ENCODE measurements at places on chromosomes 12 and 14.

GRCh38 chr12:90024262-90024661 is 315.6 kb upstream of the ATP2B1 start:
- DNase-seq: peak; percentile 14

GRCh38 chr12:81141217-81141616 is 63.3 kb downstream of the ACSS3 start:
- no peak for DNase-seq

DNA sequence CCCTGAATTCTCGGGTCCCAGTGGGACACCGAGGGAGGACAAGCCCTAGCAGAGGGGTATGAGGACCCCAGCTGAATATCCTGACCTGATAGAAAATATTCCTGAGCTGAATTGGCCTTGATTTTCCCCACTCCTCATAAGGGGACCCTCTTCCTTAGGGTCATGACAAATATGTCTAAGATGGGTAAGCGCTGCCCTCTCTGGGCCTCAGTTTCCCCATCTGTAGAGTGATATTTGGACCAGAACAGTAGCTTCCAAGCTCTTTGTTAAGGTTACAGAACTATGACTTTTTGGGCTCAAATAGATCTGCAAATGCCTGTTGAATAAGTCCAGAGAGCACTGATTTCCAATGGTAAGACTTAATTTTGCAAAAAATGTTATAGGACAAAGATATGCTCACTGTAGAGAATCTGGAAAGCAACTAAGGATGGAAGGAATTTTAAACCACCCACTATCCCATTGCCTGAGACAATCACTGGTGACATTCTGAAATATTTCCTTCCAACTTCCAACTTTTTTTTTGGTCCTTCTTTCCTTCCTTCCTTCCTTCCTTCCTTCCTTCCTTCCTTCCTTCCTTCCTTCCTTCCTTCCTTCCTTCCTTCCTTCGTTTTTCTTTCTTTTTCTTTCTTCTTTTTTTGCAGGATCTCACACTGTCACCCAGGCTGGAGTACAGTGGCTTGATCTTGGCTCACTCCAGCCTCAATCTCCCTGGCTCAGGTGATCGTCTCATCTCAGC is 32.0 kb downstream of the MYL2 start:
- no peak for DNase-seq

DNA sequence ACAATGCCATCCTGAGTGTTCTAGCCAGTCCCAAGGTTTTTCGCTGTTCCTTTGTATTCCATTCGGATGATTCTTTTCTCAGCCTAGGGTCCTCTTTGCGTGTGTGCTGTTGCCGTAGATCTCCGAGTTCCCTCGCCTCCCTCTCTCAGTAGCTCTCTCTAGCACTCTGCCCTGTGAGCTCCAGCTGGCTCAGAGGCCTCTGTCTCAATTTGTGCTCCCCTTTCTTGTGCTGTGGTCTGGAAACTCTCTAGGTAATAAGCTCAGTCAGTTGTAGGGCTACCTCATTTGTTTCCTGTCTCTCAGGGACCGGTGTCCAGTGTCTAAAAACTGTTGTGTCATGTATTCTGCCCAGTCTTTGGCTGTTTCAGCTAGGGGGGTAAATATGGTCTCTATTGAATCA is 179.3 kb downstream of the PCNX1 start:
- DNase-seq: no peak

DNA sequence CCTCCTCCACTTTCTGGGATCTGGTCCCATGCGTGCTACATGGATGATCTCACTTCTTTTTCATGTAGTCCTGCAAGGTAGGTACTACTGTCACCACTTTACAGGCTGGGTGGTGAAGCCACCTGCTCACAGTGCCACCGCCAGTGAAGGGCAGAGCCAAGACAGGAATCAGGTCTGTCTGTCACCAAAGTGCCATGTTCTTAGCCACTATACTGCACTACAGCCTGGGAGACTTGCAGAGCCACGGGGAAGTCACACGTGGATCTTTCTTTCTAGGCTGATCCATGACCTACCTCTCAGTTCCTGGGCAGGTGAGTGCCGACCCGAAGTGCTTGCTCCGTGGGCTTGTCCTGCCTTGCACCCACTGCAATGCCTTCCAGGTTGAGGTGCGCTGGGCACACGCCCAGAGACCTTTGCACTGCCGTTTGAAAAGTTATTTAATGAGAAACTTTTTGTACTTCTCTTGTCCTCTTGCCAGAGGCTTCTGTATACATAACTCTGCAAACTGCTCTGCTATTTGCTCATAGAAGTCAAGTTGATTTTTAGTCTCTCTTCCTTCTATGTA is 19.7 kb upstream of the CLMN start:
- DNase-seq: no peak
